SK-N-MC (cell line): ENCODE measurements at places on chromosomes 13 and 19.

- no peak for DNase-seq
These were observed 17.2 kb downstream of the KCNC3 start for GRCh38 chr19:50311723-50312635.

DNA sequence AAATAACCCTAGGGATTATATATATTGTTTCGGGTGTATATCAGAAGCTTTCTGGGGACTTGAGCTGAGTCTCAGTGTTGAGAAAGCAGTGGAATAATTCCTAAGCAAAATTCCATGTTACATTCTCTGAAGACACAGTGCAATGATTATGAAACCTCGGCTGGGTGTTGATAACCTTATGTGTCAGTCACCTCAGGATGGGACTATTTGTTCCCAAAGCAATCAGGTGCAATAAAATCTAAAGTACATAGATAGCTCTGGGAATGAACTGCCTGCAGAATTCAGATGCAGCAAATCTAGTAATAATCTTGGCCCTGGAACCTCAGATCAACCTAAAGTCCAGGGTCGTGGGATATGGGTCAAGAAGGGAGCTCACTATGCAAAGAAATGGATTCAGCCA, 53.0 kb downstream of the EDNRB start:
- DNase-seq: no peak

DNA sequence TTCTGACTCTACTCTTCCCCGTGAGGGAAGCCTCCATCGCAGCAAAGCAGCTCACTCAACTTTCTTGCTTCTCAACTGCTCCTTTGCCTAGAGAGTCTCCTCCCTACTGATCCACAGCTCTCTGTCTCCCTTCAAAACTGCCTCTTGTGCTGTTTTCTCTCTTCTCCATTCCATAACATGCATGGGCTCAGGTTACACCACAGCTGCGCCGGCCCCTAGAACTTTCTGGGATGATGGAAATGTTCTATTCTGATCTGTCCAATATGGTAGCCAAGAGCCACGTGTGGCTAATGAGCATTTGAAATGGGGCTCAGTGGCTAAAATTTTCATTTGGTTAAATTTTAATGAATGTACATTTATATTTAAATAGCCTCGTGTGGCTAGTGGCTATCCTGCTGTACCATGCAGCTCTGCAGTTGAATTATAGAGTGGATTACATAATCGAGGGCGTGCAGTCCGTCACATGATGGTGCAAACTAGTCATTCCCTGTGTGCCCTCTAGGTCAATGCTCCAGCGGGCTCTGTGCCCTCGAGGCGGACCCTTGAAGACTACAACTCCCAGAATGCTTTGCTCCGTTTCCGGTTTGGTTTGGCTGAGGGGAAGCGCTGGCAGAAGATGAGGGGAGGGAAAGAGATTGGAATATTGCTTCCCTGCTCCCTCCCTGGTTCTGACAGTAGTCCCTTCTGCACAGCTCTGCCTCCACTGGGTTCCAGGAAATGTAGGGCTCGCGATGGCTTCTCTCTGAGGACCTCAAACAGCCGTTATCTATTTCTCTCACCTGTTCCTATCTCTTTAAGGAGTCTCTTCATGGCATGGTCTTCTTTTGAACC, 109.8 kb downstream of the CACNA1A start:
- no peak for DNase-seq

GRCh38 chr13:85567909-85568308, 231.3 kb downstream of the SLITRK6 start:
- DNase-seq: no peak

- no peak for DNase-seq
These were observed 39.3 kb downstream of the CEBPG start for GRCh38 chr19:33412601-33413425.

GRCh38 chr13:51914137-51914493, 52.3 kb downstream of the CCDC70 start:
- DNase-seq: no peak
